ENCODE measurements at places on chromosomes 7 and 10. TPM values are rescaled to one million over a fixed set of nuclear protein-coding genes. Genes with fewer than 3 reads are reported as not detected.
A peak's percentile ranks its signal among the peaks of the same experiment; 100 is the strongest.

GRCh38 chr7:69635555-69636185 is 37.4 kb downstream of the AUTS2 start:
- DNase-seq: no peak

GRCh38 chr10:49700997-49701396 is 21.5 kb downstream of the C10orf53 start:
- no peak for DNase-seq

DNA sequence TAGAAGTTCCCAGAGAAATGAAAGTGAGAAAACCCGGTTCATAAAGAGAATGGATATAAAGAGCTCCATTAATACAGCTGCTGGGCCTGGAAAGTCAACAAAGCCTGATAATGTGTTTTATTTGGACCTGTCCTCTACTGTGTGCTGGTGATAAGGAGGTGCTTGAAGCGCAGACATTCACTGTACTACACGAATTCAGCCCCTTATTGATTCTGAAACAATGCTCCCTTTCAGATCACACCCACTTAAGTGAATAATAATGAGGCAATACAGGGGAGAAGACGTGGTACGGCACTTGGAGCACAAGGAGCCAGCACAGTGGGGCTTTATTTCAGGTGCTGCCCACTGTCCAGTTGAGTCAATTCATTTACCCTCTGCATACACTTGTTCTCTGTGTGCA is 260.8 kb downstream of the FGFR2 start:
- no peak for DNase-seq

Gene TAS2R4
- total RNA-seq: 1.0 TPM

- DNase-seq: no peak
Measured at GRCh38 chr7:77316219-77316978, 99.8 kb downstream of the GSAP start.

Gene CNPY1
- total RNA-seq: not detected

GRCh38 chr7:142412551-142413193 is 154.8 kb upstream of the PRSS58 start:
- DNase-seq: peak; percentile 79

Gene VWDE
- total RNA-seq: 1.9 TPM

DNA sequence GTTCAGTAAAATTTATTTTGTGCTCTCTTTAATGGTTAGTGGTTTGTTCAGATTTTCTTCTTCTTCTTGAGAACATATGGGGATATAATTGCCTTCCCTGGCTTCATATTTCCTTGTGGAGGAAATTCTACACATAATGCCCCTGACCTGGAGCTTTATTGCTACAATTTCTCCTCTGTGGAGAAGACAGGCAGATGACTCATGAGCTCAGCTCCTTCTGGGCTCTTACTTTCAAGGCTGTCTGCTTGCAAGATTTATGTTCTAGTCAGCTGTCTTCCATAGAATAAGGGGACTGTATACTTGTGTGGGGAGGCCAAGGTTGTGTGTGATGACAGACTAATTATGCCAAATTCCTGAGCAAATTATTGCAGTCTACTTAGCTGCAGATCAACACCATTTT is 1.6 kb downstream of the LRRD1 start:
- DNase-seq: no peak

- DNase-seq: no peak
Measured at GRCh38 chr7:149882248-149883047, 8.7 kb downstream of the ATP6V0E2 start.

DNA sequence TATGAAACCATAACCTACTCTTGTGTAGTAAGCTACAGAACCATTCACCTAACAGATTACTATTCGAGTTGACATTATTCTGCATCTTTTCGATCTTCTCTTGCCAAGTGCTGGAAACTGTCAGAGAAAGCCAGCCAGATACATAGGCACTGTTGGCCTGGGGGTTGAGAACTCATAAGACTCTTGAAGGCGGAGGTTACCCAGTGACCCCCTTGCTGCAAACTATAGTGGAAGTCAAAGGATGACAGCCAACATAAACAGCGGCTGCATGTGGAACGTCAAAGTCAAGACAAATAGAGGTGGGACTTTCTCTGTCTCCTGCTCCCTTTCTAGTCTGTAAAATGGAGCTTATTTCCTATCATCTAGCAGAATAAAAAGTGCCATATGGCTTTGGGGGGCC is 394.2 kb downstream of the LRMDA start:
- no peak for DNase-seq

DNA sequence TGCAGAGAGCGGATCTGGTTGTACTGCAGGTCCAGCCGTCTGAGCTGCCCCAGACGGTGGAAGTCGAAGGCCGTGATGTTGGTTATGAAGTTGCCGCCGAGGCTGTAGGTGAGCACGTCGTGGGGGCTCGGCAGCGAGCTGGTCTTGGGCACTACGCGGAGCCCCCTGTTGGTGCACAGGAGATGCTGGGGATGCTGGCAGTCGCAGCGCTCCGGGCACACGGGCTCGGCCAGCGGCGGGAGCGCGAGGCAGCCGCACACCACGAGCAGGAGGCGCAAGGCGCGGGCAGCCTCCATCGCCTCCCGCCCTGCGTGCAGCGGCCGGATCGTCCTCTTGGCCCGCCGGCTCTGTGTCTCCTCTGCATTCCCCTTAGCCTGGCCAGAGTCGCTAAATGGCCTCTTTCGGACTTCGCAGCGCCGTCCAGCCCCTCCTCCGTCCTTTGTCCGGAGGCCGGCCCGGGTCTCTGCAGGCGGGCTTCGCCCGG is 337 bp downstream of the TRIL start:
- peak; percentile 49 for DNase-seq

DNA sequence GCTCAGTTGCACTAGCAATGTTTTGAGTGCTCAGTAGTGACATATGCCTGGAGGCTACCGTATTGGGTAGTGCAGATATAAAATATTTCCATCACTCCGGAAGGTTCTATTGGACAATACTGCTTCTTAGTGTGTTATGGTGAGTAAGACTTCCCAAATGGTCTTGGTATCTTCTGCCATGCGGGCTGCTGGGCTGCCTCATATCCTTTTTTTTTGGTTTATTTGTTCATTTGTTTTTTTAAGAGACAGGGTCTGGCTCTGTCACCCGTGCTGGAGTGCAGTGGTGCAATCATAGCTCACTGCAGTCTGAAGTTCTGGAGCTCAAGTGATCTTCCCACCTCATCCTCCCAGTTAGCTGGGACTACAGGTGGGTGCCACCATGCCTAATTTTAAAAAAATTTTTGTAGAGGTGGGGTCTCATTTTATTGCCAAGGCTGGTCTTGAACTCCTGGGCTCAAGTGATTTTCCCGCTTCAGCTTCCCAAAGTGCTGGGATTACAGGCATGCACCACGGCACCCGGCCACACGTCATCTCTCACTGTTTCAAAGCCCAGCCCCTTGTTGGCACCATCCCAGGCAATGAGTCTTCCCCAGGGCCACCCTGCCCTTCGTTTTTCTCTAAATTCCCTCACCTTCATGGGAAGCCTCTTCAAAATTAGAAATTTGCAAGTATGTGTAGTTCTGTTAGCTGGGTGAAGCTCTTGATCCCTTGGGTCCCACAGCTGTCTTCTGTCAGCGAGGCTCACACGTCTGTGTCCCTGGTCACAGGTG is 111.0 kb upstream of the KLF14 start:
- DNase-seq: no peak

DNA sequence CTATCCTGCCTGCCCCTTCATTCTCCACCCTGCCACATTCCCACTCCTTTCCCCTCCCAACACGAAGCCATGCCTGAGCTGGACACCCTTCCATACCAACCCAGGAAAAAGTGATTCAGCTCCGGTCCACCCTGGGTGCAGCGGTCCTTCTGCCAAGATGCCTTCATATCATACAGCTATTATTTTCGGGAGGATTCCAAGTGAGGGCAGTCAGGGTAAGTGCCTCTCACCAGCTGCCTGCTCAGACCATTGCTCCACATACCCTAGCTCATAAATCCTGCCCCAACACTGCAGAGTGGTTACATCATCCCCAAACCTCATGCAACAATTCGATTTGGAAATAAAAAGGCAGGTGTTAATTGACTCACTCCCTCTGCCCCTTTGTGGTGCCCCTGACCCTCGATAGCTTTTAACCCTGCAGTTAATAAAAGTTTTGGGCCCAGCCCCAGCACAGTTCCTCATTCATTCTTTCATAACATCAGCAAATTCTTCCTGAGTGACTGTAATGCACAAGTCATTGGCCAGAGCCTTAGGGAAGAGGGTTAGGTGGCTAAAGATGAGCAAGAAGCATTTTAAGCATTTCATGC is 42.6 kb downstream of the ZNF503 start:
- DNase-seq: no peak

Gene SPDYE6
- total RNA-seq: not detected

DNA sequence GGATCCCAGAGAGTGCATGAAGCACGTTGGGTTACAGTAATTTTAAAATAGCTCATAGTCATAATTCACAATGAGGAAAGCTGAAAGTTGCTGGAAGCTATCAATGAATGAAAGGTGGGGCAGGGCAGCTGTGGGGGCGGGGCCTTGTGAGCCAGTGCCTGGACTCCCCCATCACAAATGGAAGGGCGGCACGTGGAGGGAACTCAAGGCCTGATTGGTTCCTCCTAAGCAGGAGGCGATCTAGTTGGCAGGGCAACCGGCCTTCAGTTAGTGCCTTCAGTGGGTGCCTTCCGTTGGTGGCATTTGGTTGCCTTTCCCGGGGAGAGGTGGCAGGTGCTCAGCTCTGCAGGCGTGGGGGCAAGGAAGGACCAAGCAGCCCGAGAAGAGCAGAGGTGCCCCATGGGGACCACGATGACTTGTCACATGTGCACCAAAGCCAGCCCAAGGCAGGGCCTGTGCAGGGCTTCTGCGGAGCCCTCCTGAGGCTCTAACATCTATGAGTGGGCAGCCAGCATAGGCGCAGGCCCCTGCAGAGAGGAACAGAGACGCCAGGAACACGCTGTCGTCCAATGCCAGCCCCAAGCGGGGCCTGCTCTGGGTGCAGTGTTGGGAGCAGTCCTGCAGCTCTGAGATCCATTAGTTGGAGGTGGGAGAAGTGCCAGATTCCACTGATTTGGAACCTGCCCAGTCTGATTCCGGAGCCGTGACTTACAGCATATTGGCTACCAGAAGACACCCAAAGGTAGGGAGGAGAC is 59.8 kb upstream of the PDSS1 start:
- DNase-seq: no peak

DNA sequence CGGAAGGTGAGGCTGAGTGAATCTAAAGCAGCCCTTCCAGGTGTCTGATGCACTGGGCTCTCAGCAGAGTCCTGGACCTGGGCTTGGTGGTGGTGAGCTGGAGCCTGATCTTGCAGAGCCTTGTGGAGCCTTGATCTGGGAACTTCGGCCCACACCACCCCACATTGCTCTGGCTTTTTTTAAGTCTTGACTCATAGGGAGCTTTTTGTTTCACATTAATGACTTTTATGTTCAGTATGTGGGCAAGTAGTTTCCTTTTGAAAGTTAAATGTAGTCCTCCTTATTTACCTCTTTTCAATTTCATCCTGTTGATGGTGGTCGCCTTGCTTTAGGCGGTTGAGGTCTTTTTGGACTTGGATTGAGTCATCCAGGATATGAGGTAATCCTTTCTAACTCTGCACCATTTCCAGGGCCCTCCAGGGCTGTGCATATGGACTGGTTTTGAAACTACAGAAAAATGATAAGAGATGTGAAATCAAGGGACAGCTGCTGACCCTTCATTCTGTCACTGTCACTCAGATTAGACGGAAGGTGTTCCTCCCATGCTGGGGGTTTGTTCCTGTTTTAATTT is 2.9 kb upstream of the NRAP start:
- peak; percentile 67 for DNase-seq

- DNase-seq: no peak
Measured at GRCh38 chr7:140239653-140239935, 62.8 kb upstream of the KDM7A start.

GRCh38 chr10:43206391-43207235 is 60.3 kb downstream of the RASGEF1A start:
- no peak for DNase-seq

Gene MINDY4
- total RNA-seq: 1.2 TPM

DNA sequence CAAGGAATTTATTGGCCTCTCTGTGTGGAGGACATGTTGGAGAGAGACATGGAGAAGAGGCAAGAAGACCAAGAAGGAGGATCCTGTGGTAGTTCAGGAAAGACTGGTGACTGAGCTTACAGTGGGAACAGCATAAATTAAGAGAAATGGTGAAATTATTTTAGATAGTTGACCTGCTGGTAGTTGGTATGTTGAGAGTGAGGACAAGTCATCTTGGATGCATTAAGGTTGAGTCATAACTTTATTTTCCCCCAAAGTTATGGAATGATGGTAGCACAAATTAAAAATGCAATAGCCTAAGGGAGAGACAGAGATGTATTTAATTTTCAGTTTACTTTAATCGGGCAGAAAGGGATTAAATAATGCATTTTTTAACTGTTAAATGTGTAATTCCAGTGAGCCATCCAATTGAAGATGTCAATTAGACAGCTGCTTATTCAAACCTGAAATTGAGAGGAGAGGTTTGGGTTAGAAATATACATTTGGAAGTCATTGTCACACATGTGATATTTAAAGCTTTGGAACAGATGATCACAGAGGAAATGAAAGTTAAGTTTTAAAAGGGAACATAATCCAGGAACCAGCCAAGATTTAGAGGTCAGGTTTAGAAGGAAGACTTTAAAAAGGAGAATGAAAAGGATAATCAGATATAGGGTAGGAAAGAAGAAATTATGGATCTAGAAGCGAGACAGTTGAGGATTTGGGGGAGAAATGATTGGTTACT is 80.6 kb downstream of the DGKB start:
- no peak for DNase-seq

- no peak for DNase-seq
Measured at GRCh38 chr10:116014871-116015582, 258.0 kb downstream of the GFRA1 start.

Gene GALNT17
- total RNA-seq: not detected

Gene GRM3
- not detected for total RNA-seq
